Type B pancreatic cell (in vitro differentiated cells): ENCODE measurements at places on chromosomes 5 and 9. TPM values are rescaled to one million over a fixed set of nuclear protein-coding genes. Genes with fewer than 3 reads are reported as not detected.

NDUFAF2 gene
- total RNA-seq, result 22.1 and 27.5 TPM in 2 replicates

PCDHGB1 gene
- total RNA-seq, result 1.1 and 1.8 TPM in 2 replicates

GRCh38 chr5:42894057-42894456 lies 82.4 kb upstream of the SELENOP start:
- DNase-seq, result no peak
- H3K27me3 ChIP-seq, result peaks cover 7% of the 10 kb centered on the region

GRCh38 chr9:129803676-129804060 lies 684 bp downstream of the TOR1B start:
- no peak for DNase-seq
- peak overlapping the region; percentile 90 for H3K4me3 ChIP-seq
- peak overlapping the region; percentile 63 for H3K27ac ChIP-seq
